ENCODE measurements at places on chromosomes 12 and 14.

- H3K27me3 ChIP-seq: peaks cover 7% of the 10 kb centered on the region
- H3K4me1 ChIP-seq: peaks cover 55% of the 10 kb centered on the region
- no peak for DNase-seq
These were observed 3.1 kb downstream of the SINHCAF start for GRCh38 chr12:31322801-31323207.

DNA sequence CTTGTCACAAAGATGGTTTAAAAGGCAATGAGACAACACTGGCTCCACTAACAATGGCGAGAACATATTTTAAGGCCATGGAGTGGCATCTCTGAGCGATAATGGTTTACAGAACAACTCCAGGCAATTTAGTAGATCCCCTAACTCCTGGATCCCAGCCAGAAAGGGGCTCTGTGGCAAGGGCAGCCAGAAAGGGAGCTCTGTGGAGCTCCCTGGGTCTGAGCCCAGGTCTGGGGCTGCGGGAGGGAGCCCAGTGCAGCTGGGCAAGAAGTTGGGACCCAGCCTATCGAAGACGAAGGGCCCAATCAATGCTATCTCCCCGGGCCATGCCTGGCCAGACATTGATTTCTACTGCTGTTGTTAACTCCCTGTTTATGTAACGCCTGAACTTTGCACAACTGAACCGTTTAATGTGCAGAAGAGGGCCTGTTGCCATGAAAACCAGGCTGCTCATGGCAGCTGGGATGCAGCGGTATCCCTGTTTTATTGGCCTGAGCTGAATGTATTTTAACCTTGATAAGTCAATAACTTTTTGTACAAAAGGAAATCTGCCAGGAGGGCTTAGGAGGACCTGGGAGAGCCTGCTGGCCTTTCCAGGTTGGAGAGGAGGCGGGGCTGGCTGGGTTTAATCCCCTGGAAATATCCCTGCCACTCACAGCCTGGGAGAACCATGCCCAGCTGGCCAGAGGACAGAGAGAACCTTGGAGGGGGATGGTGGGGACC is 6.7 kb upstream of the FAM222A start:
- peaks cover 19% of the 10 kb centered on the region for H3K27me3 ChIP-seq
- no peak overlapping the region for H3K27ac ChIP-seq
- no peaks in the 10 kb centered on the region for H3K36me3 ChIP-seq
- H3K4me3 ChIP-seq: no peak overlapping the region
- peaks cover 11% of the 10 kb centered on the region for H3K4me1 ChIP-seq

- no peaks in the 10 kb centered on the region for H3K27me3 ChIP-seq
- no peak overlapping the region for H3K4me3 ChIP-seq
- H3K27ac ChIP-seq: no peak overlapping the region
- no peak for DNase-seq
These were observed 423.2 kb downstream of the RERGL start for GRCh38 chr12:17666641-17667324.

GRCh38 chr14:85909581-85909980 is 379.6 kb downstream of the FLRT2 start:
- H3K4me3 ChIP-seq: no peak overlapping the region
- no peaks in the 10 kb centered on the region for H3K36me3 ChIP-seq
- no peaks in the 10 kb centered on the region for H3K27me3 ChIP-seq

DNA sequence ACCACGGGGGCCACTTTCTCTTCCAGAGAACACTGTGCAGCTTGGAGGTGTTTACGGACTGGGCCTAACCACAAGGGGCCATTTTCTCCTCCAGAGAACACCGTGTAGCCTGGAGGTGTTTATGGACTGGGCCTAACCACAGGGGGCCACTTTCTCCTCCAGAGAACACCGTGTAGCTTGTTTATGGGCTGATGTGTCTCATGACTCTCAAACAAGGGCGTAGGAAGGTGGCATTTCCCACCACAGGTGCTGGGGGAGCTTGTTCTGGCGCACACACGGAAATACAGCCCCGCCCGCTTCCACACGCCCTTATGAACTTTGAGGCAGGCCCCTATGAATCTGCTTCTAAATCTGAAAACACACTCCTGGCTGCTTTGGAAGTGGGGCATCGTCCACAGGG is 174.6 kb upstream of the SFSWAP start:
- H3K27me3 ChIP-seq: no peaks in the 10 kb centered on the region
- no peaks in the 10 kb centered on the region for H3K4me1 ChIP-seq
- no peaks in the 10 kb centered on the region for H3K36me3 ChIP-seq
- no peak for DNase-seq
- H3K27ac ChIP-seq: no peak overlapping the region
